ENCODE measurements at places on chromosomes 11 and 22.

- DNase-seq: no peak
These were observed 110.6 kb downstream of the NECTIN1 start for GRCh38 chr11:119618208-119618909.

- DNase-seq: no peak
These were observed 8.8 kb upstream of the RPL3 start for GRCh38 chr22:39327995-39328754.

- DNase-seq: no peak
These were observed 40.8 kb upstream of the ACCSL start for GRCh38 chr11:44006917-44007361.

DNA sequence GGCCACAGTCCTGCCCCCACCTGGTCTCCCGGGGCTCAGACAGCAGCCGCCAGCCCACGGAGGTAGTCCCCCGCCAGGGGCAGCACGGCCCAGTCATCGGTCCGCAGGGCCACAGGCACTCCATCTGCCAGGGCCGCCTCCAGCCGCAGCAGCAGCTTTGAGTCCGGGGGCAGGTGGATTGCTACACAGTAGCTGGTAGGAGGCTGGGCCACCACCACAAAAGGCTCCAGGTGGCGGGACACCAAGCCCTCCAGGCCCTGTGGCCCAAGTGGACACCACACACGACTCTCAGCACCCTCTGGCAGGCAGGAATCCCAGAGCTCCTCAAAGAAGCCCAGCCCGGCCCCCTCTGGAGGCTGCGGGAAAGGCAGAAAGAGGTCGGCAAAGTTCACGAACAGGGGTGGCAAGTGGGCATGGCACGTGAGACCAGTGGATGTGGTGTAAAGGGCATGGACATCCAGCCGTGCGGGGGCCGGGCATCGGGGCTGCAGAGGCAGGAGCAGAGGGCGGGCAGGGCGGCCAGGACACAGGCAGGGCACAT is 2.9 kb downstream of the AP5B1 start:
- no peak for DNase-seq

DNA sequence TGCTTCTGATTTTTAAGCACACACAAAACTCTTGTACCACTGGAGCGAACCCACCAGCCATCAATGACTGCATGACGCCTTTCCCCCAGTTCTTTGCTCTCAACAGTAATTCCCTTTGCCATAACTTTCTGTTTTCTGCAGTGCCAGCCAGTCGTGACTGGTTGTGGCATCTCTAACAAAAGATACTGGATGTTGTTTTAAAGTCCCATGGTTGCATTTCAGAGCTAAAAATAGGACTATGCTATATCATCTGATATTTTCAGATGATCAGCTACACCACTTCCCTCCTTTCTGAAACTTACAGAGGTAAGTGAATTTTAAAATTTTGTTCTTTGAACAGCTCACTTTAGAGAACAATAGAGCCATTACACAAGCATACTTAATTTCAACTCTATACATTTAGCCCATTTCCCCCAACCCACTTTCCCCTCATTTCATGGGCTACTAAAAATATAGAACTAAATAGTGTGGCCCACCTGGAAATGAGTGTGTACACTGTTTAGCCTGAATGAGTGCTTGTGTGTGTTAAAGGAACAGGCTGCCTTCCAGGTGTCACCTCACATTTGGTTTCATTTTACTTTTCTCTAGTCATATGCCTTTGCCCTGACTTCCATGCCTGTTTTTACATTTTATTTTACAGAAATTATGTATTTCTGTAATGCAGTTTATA is 136.9 kb upstream of the ZC3H12C start:
- DNase-seq: no peak

DNA sequence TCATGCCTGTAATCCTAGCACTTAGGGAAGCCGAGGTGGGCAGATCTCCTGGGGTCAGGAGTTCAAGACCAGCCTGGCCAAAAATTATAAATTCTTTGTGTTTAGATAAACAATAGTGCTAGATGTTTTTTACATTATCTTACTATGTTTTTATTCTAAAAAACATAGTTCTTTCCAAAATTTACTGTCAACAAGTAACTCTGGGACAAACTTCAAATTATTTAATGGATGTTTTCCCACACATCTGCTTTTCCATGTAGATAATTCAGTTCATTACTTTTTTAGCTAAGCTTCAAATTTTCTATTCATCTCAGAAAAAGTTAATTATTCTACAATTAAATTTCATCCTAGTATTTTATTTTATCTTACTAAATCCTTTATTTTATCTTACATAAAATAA is 596.2 kb upstream of the LRRC4C start:
- DNase-seq: no peak

GRCh38 chr11:66131937-66132632 is 62.0 kb downstream of the PACS1 start:
- no peak for DNase-seq

GRCh38 chr11:113026778-113027177 is 65.6 kb downstream of the NCAM1 start:
- no peak for DNase-seq

DNA sequence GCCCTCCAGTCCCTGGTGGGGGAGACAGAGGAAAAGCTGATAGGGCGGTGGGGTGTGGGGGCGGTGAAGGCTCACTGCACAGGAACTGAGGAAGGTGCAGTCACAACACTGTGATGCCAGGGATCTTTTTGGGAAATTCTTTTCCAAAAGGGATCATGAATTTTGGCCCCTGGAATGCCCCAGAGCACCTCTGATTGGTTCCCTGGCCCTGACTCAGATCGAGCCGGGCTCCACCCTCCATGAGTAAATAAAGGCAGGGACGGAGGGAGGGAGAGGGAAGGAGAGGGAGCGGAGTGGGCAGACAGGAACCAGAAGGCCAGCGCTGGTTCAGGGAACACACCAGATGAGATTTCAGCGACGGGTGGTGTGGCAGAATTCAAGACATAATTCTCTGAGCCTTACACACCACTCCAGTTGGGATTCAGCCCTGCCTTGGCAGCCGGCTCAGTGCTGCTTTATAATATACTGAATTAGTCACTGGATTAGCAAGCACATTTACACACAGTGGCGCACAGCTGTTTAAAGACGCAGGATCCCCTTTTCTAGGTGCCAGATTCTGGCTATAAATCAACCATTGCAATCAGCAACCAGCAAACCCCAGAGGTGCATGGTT is 80.3 kb downstream of the ETS1 start:
- DNase-seq: no peak

- DNase-seq: no peak
These were observed 67.2 kb downstream of the MICAL3 start for GRCh38 chr22:17957204-17957603.

DNA sequence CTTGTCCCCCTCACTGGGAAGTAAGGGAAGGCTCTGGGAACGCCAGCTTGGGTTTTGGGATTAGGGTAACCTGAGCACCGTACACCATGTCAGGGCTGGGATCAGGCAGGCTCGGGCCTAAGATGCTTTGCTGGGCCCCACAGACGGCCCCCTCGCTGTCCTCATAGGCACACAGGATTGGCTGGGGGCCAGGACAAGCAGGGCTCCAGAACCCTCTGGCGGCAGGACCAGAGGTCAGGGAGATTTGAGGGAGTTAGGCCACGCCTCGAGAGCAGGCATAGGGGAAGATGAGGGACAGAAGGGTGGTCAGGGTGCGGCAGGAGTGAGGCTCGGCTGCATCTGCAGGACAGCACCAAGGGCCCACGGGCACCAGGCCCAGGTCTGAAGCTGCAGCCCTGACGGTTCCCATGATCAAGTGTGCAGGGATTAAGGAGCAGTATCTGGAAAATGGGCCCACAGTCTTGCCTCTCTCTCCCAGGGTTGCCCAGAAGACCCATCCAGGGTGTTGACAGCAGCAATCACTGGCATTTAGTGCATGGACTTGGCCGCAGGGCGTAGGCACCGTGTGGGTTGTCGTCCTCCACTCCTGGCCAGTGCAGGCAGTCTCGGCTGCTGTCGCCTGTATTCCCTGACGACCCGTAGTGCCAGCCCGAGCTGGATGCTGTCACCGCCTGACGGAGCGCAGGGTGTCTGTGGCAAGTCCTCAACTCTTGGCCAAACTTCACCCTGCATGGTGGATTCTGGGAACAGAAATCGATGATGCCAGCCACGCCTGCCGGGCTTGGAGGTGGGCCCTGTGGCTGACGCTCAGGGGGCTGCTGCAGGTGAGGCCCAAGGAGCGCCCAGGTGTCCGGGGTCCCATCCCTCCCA is 15.7 kb upstream of the GNB1L start:
- DNase-seq: no peak

- no peak for DNase-seq
These were observed 1387.0 kb upstream of the RAG2 start for GRCh38 chr11:37984991-37985390.

- DNase-seq: no peak
These were observed 45.6 kb downstream of the EIF3F start for GRCh38 chr11:8032576-8033304.

DNA sequence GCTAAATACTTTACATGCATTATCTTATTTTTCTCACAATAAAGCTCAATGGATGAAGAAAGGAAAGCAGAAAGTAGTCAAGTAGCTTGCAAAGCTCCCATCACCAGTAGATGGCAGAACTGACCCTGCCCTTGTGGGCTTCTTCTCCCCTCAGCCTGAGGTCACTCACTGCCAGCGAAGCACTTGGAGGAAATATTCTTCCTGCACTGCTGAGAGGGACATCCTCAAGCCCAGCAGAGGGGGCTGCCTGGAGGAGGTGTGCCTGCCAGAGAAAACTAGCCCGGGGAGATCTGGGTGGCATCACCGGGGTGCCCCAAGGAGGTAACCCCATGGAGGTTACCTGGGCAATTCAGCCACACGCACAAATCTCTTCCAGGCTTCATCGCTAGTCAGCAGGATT is 6.6 kb downstream of the APOL4 start:
- peak; percentile 32 for DNase-seq

- peak; percentile 2 for DNase-seq
These were observed 37.7 kb downstream of the OR5P2 start for GRCh38 chr11:7759010-7759409.

- DNase-seq: no peak
These were observed 43.7 kb downstream of the MAML2 start for GRCh38 chr11:96299155-96299888.

DNA sequence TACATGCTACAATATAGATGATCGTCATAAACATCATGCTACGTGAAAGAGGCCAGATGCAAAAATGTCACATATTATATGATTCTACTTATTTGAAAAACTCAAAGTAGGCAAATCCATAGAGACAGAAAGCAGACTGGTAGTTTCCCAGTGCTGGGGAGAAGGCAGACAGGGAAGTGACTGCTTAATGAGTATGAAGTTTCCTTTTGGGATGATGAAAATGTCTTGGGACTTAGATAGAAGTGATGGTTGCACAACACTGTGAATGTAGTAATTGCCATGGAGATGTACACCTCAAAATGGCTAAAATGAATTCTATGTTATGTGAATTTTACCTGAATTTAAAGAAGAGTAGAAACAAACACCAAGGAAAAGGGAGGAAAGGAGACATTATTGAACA is 45.2 kb upstream of the EHF start:
- DNase-seq: no peak

DNA sequence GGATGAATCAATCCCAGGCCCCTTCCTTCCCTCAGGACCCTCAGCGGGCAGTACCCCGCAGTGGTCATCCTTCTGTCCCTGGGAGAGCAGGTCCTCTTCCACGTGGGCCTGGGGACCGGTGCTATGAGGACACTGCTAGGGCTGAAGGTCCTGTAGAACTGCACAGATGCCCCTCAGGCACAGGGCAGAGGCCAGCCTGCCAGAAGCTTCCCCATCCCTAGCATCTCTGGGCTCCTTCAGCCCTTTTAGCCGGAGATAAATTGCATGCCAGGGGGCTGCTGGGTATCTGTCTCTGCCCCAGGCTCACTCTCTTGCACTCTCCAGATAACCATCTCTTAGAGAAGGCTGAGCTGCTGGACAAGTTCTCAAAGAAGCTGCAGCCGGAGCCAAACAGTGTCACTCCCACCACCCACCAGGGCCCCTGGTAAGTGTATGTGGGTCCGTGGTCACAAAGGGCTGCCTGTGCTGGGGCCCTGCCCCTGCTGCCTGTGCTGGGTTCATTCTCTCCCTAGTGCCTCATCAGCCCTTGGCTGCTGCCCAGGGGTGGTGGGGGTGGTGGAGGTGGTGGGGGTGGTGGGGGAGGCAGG is 2.3 kb downstream of the ATG16L2 start:
- DNase-seq: no peak

- DNase-seq: no peak
These were observed 16.7 kb upstream of the ZC3H12C start for GRCh38 chr11:110076371-110076965.

DNA sequence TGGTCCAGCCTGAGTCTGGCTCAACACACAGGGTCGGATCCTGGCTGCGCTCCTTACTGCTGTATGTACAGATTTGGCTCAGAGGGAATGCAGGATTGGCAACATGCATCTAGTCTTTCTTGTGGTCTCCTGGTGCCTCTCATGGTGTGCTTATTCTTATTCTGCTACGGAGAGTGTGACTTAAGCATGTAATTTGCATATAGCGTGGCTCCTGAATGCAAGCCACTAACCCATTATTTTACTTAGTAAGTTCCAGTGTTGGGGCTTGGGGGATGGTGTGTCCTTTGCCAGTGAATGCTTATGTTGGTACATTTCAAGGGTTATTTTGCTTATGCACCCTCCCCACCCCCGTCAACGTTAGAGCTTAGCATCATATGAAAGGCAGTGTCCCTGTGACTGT is 51.2 kb downstream of the PTPRJ start:
- DNase-seq: no peak

- DNase-seq: no peak
These were observed 161.4 kb downstream of the SWAP70 start for GRCh38 chr11:9825315-9825714.

GRCh38 chr11:19419808-19420207 is 179.1 kb upstream of the E2F8 start:
- no peak for DNase-seq

GRCh38 chr22:50276143-50276542 is 6.0 kb upstream of the MAPK11 start:
- DNase-seq: peak; percentile 32
